ENCODE measurements at places on chromosomes 2 and 18.

GRCh38 chr2:182713601-182714000 lies 2.5 kb upstream of the DNAJC10 start:
- no peak for DNase-seq

- DNase-seq: no peak
Measured at GRCh38 chr2:36459725-36460137, 104.2 kb downstream of the CRIM1 start.

GRCh38 chr2:134447669-134448068 lies 193.8 kb downstream of the MGAT5 start:
- DNase-seq: no peak

DNA sequence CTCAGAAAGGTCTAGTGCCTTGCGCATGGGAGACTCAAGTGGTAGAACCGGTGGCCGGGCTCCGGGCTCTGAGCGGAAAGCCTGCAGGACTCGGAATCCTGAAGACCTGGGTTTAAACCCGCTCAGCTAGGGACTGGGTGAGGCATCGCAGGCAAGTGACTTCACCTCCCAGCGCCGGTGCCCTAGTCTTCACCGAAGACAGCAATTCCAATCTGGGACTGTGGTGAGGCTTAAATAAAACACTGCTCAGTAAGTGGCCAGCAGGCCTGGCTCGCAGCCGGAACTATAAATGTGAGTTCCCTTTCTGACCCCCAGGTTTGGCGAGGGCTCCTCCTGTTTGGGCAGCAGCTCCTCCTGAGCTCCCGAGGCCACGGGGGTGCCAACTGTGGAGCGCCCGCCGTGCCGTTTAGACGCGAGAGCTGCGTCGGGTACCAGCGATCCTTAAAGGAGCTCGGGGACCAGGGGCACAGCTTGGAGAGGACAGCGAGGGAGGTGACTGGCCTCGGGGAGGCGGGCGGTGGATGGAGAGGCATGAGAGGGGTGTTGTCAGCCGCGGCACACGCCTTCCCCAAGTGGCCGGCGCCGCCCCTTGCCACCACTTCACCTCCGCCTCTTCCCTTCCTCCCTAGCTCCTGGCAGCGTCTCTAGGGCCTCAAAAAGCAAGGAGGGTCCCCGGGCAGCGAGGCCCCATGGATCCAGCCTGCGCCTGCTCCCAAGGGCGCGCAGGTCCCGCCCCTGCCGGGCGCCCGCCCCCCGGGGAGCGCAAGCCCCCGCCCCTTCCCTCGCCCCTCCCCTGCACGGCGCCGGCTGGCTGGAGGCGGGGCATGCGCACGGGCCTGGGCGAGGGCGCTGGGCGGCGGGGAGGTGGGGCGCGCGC lies 757 bp upstream of the MTCL1 start:
- peak; percentile 87 for DNase-seq

All from fibroblast of skin of left quadriceps (primary cell).